ENCODE measurements at places on chromosomes 5 and 9. TPM values are rescaled to one million over a fixed set of nuclear protein-coding genes. Genes with fewer than 3 reads are reported as not detected.

DNA sequence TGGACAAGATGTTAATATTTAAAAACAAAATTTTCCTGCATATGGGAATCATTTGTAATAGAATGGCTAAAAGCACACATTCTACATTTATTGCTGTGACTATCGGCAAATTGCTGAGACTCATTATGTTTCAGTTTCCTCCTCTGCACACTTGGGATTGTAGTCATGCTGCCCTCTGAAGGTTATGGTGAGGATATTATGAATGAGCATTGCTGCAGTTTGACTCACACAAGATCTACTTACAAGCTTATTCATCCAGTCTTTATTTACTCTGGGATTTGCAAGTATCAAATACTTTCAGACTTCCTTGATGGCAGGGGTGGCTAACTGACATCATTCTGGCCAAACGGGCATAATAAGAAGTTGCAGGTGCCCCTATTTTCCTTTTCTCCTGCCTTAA lies 9.5 kb upstream of the NFIL3 start:
- DNase-seq = no peak

The SCGB3A2 gene
- total RNA-seq = not detected

- no peak for DNase-seq
Measured at GRCh38 chr9:18394847-18395351, 79.1 kb upstream of the ADAMTSL1 start.

GRCh38 chr5:691817-692528 lies 1.2 kb downstream of the TPPP start:
- DNase-seq = no peak

DNA sequence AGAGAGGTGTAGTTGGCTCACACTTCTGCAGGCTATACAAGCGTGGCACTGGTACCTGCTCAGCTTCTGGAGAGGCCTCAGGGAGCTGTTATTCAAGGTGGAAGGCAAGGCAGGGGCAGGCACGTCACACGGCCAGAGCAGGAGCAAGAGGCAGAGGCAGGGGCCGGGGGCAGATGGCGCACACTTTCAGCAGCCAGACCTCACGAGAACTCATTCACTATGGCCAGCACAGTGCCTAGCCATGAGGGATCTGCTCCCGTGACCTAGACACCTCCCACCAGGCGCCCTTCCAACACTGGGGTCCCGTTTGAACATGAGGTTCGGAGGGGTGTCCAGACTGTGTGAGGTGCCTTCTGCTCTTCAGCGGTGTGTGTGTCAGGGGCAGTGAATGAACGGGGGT lies 71.0 kb upstream of the FCN1 start:
- no peak for DNase-seq

The CDHR2 gene
- 0.54 TPM for total RNA-seq

GRCh38 chr5:80654391-80655230 lies at the start of the genes DHFR and MSH3:
TSS of gene DHFR (minus strand) at chr5:80654983. CDS start at chr5:80654489, 494 bp downstream.
TSS of gene MSH3 (plus strand) at chr5:80654652. CDS start at chr5:80654728, 76 bp downstream.
- DNase-seq = peak; percentile 87

- no peak for DNase-seq
Measured at GRCh38 chr5:148859703-148860102, 33.3 kb downstream of the ADRB2 start.
